Hepatocyte (in vitro differentiated cells): ENCODE measurements at places on chromosomes 1 and 21.

GRCh38 chr1:51321924-51322280 lies 8.5 kb downstream of the TTC39A start:
- H3K4me1 ChIP-seq = no peaks in the 10 kb centered on the region
- DNase-seq = no peak
- H3K27ac ChIP-seq = peak overlapping the region; percentile 80

DNA sequence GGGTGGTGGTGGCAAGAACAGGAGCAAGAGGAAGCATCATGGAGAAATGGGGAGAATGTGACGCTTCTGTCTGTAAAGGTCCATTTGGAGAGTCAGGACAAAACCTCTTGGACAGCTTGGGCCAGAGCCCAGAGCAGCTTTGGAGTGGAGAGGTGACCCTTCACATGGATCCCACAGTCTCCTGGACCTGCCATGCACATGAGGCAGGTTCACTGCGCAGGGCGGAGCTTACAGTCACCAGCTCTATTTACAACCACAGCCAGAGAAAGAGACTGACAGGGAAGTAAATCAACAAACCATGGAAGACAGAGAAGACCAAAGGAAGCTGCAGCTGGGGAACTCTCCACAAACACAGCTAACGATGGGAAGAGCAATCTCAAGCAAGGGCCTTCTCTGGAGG lies 828 bp upstream of the RGS8 start:
- H3K4me1 ChIP-seq = peaks cover 12% of the 10 kb centered on the region
- H3K27me3 ChIP-seq = no peaks in the 10 kb centered on the region
- H3K36me3 ChIP-seq = no peaks in the 10 kb centered on the region
- H3K4me3 ChIP-seq = no peak overlapping the region
- peak; percentile 23 for DNase-seq

GRCh38 chr1:24888971-24889676 lies 41.0 kb downstream of the RUNX3 start:
- no peak overlapping the region for H3K4me3 ChIP-seq
- no peaks in the 10 kb centered on the region for H3K4me1 ChIP-seq
- no peaks in the 10 kb centered on the region for H3K27me3 ChIP-seq
- no peak overlapping the region for H3K27ac ChIP-seq

DNA sequence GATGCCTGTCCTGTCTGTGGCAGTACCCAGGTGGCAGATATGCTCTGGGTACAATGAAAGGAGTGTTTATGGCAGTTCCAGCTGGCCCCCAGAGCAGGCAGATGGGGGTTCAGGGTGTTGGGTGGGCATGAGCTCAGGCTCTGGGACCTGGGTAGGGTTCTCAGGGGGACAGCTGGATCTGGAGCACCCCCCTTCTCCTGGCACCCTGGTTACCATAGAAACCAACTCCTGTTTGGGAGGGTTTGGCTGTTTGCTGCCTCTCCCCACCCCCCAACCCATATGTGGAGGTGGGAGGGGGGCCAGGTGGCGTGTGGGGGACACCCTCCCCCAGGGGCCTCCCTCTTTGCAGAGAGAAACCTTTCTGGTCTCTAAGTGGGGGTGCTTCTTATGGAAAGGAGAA lies 7.1 kb downstream of the FOXO6 start:
- DNase-seq = no peak
- peaks cover 4% of the 10 kb centered on the region for H3K27me3 ChIP-seq
- H3K4me1 ChIP-seq = peaks cover 38% of the 10 kb centered on the region
- H3K27ac ChIP-seq = no peak overlapping the region
- no peak overlapping the region for H3K4me3 ChIP-seq
- H3K36me3 ChIP-seq = no peaks in the 10 kb centered on the region

GRCh38 chr1:160169553-160170399 lies 18.4 kb downstream of the ATP1A4 start:
- no peaks in the 10 kb centered on the region for H3K36me3 ChIP-seq
- no peaks in the 10 kb centered on the region for H3K4me1 ChIP-seq
- no peak overlapping the region for H3K27ac ChIP-seq
- H3K27me3 ChIP-seq = no peaks in the 10 kb centered on the region
- no peak overlapping the region for H3K4me3 ChIP-seq

- H3K36me3 ChIP-seq = no peaks in the 10 kb centered on the region
- H3K27me3 ChIP-seq = no peaks in the 10 kb centered on the region
- peaks cover 15% of the 10 kb centered on the region for H3K4me1 ChIP-seq
- H3K4me3 ChIP-seq = no peak overlapping the region
- no peak for DNase-seq
- H3K27ac ChIP-seq = no peak overlapping the region
Observed at GRCh38 chr1:42821690-42822089, 4.5 kb upstream of the SVBP start.

DNA sequence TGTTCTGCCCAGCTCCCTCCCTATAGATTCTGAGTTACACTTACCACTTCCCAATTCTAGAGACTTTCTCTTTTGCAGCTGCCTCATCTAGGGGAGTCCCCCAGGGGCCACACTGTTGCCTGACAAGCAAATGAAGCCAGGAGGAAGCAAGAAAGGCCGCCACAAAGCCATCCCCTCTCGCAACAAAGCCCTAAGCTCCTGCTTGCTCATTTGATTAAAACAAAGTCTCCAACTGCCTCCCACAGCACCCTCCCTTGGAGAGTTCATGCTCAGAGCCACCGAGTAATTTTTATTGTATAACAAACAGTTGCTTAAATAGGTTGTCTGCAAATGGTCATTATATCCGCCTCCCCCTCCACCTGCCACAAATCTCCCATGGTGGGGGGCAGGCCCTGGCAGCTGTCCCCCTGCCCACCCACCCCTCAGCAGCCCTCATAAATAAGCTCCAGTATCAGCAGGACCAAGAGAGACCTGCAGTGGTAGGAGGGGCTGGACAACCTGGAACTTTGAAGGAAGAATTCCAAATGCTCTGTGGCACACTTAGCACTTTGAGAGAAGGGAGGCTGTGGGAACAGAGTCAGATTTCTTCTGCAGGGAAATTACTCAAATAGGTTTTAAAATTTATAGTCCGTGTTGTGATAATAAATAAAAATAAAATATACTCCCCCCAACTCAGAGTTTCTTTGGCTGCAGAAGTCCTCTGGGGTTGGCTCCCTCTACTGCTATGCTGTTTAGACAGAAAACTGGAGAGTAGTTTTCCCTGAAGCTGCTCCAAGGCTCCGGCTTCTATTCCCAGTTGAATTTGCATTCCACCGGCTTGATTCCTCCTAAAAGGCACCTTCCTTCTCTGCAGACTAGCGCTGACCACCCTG lies 237.5 kb downstream of the TTLL7 start:
- H3K4me3 ChIP-seq = no peak overlapping the region
- H3K4me1 ChIP-seq = peaks cover 57% of the 10 kb centered on the region
- H3K27me3 ChIP-seq = no peaks in the 10 kb centered on the region
- peak; percentile 16 for DNase-seq

DNA sequence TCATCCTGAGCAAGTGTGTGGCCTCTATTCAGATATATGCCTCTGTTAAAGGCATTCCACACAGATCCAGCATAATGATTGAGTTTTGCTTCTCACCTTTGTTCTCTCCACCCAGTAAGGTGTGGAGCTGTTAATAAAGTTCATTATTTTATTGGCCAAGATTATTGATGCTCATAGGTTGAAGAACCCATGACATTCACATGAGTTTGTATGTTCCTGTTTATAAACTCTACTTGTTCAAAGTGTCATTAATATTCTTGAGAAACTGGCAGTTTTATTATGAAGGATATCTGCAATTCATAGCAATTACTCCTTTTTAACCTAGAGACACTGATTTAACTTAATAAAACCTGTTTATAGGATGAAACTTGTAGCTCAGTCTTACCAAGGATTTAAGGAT lies 22.0 kb downstream of the IVNS1ABP start:
- H3K27me3 ChIP-seq = no peaks in the 10 kb centered on the region
- DNase-seq = no peak
- H3K27ac ChIP-seq = no peak overlapping the region
- no peak overlapping the region for H3K4me3 ChIP-seq
- no peaks in the 10 kb centered on the region for H3K4me1 ChIP-seq

DNA sequence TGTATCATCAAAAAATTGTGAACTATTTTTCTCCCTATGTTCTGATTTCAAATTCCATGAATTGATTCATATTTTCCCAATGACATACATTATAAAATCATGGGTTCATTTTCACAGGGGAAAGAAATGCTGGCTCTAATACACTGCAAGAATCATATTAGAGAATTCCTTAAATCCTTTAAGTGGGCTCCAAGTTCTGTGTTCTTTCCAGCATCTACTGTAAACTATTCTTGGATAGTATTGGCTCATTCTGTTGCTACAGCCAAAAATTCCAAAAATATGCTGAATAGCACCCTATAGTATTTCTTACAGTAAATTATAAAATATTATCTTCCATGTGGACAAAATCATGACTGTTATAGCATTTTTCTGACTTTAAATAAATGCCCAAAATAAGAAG lies 19.0 kb upstream of the C1orf105 start:
- H3K4me1 ChIP-seq = peaks cover 39% of the 10 kb centered on the region
- no peak overlapping the region for H3K4me3 ChIP-seq
- H3K27ac ChIP-seq = no peak overlapping the region
- DNase-seq = no peak
- H3K27me3 ChIP-seq = no peaks in the 10 kb centered on the region

DNA sequence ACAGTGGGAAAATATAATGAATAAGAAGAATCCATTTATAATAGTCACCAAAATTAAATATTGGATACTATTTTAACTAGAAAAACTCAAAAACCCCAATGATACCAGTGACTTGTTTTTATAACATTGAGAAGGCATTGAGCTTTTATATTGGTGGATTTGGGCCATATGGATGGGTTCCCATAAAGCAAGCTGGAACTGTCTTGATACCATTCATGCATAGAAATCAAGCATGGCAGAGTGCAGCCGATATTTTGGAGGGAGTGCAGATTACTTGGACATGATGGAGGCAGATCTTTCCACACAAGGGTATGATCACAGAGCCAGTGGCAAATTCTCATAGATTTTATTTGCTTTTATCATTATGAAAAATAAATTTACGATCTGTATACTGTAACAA lies 3.8 kb upstream of the RWDD3 start:
- H3K27me3 ChIP-seq = no peaks in the 10 kb centered on the region
- H3K27ac ChIP-seq = no peak overlapping the region
- peaks cover 9% of the 10 kb centered on the region for H3K4me1 ChIP-seq
- no peak for DNase-seq
- H3K4me3 ChIP-seq = no peak overlapping the region

DNA sequence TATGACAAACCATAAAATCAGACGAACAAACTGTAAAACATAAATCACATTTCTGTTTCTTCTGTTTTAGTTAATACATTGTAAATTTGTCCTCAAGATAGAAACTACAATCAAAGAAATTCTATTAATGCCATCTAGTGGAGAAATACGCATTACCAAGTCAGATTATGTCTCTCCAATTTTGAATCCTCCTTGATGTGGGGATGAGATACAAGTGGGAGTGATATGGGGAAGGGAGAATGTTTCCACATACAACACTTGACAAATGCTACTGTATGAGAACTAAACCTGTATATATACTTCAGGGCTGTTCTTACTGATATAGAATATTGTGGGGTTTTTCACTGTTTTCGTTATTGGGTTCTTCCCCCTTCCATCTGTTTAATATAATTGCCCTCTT lies 2.6 kb downstream of the HFM1 start:
- H3K27me3 ChIP-seq = no peaks in the 10 kb centered on the region
- H3K36me3 ChIP-seq = no peaks in the 10 kb centered on the region
- DNase-seq = no peak
- H3K4me1 ChIP-seq = no peaks in the 10 kb centered on the region
- H3K27ac ChIP-seq = no peak overlapping the region

DNA sequence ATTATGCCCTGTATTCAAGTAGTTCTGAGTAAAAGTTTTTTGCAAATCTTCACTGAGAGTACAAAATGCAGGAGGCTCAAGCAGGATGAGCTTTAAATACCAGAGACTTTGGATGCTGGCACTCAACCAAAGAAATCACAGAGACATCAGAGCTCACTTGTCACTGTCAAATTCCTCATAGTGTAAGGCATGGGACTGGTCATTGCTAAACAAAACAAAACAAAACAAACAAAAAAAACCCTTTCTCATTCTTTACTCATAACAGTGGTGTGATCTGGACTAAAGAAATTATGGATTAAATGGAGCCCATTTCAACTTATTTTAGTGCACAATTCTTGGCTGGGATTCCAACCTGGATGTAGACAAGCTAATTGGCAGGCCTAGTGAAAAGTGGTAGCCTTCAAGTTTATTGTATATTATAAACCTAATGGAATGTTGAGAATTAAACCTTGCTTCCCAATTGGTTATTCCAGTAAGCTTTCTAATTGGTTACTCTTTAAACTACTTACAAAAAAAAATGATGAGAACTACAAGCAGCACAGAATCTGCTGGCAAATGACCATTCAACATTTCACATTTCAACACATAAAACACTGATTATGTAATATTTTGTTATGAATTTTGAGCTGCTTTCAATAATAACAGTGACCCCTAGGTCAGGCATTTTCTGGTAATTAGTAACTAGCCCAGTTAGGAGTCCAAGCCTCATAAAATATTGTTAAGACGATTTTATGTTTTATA lies 30.6 kb upstream of the NEK7 start:
- no peak overlapping the region for H3K27ac ChIP-seq
- H3K4me3 ChIP-seq = no peak overlapping the region
- H3K4me1 ChIP-seq = no peaks in the 10 kb centered on the region

GRCh38 chr1:97680470-97680869 lies 240.4 kb downstream of the DPYD start:
- H3K4me3 ChIP-seq = no peak overlapping the region
- no peaks in the 10 kb centered on the region for H3K36me3 ChIP-seq
- no peak overlapping the region for H3K27ac ChIP-seq
- no peak for DNase-seq
- no peaks in the 10 kb centered on the region for H3K27me3 ChIP-seq

DNA sequence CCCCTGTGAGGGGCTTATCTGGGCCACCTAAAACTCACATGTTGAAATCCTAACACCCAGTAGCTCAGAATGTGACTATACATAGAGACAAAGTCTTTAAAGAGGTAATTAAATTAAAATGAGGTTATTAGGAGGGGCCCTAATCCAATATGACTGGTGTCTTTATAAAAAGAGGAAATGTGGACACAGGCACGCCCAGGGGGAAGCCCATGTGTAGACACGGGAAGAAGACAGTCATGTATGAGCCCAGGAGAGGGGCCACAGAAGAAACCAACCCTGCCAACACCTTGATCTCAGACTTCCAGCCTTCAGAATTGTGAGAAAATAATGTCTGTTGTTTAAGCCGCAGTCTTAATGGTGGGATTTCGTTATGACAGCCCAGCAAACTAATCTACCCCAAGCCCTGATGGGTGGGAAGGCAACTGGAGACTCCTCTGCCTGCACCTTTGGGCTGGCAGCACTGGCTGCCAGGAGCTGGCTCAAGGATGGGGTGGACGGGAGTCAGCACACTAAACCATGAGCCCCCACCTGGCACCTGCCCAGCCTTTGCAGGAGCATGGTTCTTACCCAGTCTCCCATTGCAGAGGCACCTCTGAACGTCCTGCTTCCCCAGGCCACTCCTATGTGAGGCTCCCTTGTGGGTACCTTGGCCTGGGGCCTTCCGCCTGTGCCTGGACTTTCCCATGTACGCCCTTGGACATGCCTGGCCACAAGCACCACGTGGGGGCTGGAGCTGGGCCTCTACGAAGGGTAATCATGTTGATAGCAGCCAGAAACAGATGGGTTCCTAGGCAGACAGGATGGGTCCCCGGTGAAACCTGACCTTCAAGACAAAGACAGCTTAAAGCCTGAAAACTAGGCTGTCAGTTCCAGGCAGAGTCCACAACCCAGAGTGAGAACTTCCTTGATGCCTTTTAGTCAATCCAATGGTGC lies 57.1 kb upstream of the DMRTB1 start:
- no peak overlapping the region for H3K27ac ChIP-seq
- DNase-seq = no peak
- no peaks in the 10 kb centered on the region for H3K27me3 ChIP-seq
- no peaks in the 10 kb centered on the region for H3K4me1 ChIP-seq

GRCh38 chr21:42252778-42253340 lies 33.9 kb downstream of the ABCG1 start:
- H3K27ac ChIP-seq = no peak overlapping the region
- DNase-seq = no peak
- no peaks in the 10 kb centered on the region for H3K27me3 ChIP-seq
- H3K4me1 ChIP-seq = no peaks in the 10 kb centered on the region
